ENCODE measurements at places on chromosomes 11 and 22.

- DNase-seq, result no peak
These were observed 8.3 kb downstream of the SEC14L6 start for GRCh38 chr22:30538280-30538679.

- no peak for DNase-seq
These were observed 31.5 kb upstream of the GLYATL1 start for GRCh38 chr11:58907780-58908179.

DNA sequence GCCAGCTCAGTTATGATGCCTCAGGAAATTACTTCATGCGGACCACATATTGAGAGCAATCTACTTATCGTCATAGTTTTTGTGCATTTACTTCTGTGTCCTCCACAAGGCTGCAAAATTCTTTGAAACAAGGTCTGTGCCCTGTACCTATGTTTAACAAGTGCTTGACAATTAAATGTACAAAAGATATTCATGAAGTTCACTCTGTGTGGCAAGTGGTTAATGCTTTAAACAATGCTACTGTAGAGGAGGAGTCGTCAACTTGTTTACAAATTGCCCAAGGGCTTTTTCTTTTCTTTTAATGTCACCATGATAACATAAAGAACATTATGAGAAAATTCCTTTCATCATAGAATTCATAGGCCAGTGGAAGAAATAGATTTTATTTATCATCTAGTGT, 871.5 kb upstream of the CCDC90B start:
- DNase-seq, result no peak

DNA sequence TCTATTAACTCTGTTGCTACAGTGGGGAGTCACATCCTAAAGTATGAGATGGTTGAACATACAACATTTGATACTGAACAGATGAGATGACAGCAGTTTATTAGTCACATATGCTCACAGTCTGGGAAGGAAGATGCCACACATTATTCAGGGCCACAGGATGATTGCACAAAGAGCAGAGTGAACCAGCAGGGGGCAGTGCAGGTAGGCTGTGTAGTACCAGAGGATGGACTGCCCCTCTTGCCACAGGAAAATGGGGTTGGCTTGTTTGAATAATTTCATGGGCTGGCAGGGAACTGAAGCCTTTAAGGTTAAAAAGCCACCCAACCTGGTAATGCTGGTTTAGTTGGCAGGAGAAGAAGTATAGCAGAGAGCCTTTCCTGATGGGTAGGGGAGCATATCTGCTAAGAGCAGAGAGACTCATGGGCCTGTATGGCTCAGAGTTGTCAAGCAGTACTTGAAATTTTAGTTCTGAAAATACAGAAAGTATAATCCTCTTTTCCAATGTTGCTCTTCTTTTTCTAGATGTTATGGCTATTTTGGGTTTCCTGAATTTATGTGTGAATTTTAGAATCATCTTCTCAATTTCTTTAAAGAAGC, 180.4 kb upstream of the B3GAT1 start:
- no peak for DNase-seq

DNA sequence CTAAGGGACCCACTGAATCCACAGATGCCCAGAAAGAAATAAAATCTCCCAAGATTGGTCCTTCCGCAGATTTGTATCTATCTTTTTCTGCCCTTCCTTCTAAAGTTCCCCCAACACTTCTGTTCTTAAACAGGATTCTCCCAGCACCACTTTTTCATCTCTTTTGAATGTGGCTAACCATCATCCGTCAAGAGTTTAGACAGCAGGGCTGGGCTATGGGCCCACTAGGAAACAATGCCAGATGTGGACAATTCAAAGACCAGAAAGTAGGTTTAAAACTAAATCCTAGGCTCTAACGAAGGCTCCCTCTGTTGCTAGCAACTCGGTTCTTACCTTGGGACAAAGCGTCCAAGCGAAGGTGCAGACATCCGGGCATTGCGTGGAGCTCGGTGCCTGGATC, 100.0 kb downstream of the AMBRA1 start:
- no peak for DNase-seq

DNA sequence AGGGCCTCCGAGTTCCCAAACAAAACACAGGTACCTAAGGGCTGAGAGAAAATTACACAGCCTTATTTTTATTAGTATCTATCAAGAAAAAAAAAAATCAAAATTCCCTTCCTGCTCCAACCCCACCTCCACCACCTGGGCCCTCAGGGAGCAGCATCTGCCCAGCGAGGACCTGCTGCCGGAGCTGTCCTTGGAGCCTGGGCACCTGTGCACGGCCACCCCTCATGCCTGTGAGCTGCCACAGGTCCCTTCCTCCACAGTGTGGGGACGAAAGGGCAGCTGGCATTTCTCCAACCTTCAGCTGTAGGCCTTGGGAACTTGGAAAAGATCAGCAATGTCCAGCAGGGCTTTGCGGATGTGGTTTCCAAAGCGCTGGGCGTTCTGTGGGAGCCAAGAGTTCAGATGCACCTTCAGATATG, 6.3 kb upstream of the SYCE3 start:
- DNase-seq, result no peak

GRCh38 chr11:88475991-88476418, 138.5 kb upstream of the CTSC start:
- DNase-seq, result no peak

DNA sequence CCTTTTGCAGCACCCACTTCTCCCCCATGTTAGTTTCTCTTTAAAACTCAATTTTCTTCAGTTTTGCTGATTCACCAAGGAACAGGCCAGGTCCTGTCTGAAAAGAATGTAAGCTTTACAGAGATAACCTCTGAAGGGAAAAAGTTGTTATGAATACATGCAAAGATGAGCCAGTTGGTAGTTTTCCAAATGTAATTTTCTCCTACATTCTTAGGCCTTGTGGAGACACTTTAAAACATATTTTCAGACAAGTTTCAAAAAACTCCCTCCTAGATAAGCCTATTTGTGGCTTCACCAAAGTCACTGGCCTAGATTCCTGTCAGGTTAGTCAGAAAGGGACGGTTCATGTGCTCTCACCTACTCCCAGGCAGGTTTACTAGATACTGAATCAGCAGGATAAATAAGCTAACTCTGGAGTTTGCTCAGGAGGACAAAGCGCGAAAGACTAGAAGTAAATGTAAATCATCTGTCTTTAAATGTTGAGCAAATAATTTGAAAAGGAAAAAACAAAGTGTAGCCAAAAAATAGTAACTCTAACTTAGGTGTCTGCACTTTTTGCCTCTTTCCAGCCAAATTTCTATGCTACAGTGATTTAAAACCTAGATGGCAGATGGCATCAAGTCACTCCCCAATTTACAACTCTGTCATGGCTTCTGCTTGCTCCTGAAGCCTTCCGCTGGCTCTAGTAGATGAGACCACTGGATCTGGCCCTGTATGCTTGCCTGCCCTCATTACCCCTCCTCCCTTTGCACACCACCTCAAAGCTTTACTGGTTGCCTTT, 4.9 kb upstream of the ATP6V1E1 start:
- DNase-seq, result no peak

DNA sequence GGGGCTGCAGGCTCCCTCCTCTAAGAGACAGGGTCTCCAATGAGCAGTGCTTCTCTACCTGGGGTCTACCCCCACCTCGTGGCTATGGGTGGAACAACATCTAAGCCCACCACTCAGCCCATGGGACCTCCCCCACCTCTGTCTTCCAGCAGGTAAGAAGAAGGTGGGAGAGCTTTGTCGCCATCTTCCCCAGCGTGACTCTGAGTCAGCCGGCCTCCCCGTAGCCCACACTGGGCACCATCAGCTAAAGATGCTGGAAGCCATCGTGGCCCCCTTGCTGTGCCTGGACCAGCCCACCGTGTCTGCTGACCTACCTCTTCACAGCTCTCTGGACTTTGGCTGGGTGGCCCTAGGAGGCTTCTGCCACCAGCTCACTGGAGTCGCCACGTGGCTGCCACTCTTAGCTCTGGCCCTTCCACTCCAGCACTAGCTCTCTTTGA, 944 bp downstream of the C11orf86 start:
- no peak for DNase-seq

DNA sequence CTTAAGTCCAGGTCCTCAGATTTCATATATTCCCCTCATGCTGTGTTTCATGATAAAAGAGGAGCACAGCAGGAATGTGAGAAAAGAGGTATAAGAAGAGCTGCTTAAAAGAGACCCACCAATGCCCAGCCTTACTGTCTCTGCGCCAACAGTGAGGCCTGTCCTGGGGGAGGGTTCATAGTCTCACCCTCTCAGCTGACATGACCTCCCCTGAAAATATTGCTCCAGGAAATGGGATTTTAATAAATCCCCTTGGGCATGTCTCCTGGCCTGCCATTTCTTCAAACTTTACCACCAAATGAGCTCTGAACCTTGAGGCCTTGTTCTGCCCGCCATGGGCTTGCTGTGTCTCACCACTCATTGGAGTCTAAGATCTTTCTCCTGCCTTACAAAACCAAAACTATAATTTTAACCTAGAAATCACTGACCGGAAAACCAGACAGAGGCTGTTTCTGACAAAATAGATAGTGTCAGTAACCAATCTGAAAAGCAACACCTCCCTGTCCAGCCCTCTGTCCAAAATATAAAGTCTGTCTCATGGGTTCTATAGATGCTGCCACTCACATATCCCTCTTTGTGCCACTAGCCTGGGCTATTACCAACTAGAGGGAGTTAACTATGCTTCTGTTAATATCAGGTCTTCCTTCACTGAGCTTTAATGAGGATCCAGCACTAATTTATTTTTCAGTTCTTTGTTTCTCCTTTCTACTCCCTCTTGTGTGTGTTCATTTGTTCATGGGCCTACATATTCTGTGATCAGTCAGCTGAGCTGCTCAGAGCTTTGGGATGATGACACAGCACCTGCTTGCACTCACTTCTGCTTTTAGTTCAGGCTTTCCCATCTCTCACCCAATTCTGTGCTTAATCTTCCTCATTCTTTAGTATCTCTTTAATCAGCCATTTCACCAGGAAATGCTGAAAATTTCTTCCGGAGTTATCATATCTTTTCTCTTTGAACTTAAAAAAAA, at the start of gene OR2AG2:
Gene OR2AG2 (minus strand): TSS at position 51 of the 968 bp plus-strand sequence. CDS start 3,019 bp downstream, outside the sequence.
- DNase-seq, result no peak

- DNase-seq, result no peak
These were observed 482.0 kb downstream of the KCNA4 start for GRCh38 chr11:29534836-29535235.

GRCh38 chr11:44029507-44029845, 18.3 kb upstream of the ACCSL start:
- DNase-seq, result no peak

All from stimulated activated CD4-positive, alpha-beta T cell treated with anti-CD3 and anti-CD28 coated beads, Interleukin-1b, Interleukin-23, amount 100 ng/mL, for 1 hour (primary cell).